Left kidney (tissue), 8 donors: ENCODE measurements at places on chromosomes 7 and 10.

DNA sequence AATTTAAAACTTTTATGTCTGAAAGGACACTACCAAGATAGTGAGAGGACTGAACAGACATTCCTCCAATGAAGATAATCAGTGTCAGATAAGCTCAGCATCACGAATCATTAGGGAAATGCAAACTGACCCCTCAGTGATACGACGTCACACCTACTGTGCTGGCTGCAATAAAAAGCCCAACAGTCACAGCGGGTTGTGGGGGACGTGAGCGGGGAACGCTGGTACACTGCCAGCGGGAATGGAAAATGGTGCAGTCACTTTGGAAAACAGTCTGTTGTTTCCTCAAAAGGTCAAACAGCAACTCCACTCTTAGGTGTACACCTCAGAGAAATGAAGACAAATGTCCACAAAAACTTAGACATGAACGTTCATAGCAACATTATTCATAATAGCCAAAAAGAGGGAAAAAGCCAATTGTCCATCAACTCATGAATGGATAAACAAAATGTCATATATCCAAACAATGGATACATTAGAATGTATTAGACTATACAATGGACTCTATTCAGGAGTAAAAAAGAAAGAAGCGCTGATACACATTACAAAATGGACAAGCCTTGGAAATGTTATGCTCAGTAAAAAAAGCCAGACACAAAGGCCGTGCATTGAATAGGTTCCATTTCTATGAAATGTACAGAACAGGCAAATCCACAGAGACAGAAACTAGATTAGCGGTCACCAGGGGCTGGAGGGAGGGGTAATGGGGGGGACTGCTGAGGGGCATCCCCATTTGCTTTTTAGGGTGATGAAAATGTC lies 2.4 kb upstream of the ECHS1 start:
- no peak for DNase-seq

GRCh38 chr10:80496555-80497172 lies 41.0 kb upstream of the SH2D4B start:
- DNase-seq, result no peak

DNA sequence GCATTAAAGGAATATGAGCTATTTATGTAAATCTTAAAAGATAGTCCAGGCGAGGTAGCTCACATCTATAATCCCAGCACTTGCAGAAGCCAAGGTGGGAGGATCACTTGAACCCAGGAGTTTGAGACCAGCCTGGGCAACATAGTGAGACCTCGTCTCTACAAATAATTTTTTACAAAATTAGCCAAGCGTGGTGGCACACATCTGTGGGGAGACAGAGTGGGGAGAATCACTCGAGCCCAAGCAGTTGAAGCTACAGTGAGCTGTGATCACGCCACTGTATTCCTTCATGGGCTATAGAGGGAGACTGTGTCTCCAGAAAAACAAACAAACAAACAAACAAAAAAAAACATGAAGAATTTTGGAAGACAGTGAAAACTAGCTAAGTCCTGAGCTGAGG lies 28.4 kb downstream of the HERC4 start:
- no peak for DNase-seq

- DNase-seq, result no peak
Measured at GRCh38 chr7:156659961-156660360, 19.4 kb downstream of the RNF32 start.

GRCh38 chr10:33267708-33268107 lies 66.8 kb downstream of the NRP1 start:
- no peak for DNase-seq

DNA sequence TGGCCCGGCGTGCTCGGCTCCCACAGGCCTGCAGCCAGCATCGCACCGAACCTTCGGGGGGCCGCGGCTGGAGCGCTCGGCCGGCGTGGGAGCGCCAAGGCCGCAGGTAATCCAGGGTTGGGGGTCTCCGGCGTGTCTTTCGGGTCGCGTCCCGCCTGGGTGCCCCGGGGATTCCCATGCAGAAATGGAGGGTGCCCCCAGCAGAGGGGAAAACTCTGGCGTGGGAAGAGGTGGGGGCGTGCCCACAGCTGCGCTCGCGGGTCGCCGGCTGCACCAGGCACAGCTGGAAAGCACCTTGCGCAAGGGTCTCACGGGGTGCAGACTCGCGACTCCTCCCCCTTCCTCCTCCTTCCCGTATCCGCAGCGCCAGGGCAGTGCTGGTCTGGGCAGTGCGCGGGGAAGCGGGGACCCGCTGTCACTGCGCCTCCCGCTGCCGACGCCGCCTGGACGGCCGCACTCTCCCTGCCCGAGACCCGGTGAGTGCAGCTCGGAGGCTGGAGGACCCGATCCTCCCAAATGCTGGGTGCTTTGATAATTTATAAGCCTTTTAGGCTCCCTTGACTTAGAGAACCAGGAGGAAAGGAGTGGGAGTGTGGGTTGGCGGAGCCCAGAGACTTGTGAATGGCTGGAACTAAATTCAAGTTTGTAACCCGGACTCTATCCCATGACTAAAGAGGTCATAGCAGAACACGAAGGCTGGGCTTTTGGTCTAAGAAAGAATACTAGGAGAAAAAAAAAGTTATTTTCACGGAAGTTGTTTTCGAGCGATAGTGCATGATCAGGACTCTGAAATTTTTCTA lies 489 bp downstream of the MAP3K8 start:
- peak; percentile 65 for DNase-seq

DNA sequence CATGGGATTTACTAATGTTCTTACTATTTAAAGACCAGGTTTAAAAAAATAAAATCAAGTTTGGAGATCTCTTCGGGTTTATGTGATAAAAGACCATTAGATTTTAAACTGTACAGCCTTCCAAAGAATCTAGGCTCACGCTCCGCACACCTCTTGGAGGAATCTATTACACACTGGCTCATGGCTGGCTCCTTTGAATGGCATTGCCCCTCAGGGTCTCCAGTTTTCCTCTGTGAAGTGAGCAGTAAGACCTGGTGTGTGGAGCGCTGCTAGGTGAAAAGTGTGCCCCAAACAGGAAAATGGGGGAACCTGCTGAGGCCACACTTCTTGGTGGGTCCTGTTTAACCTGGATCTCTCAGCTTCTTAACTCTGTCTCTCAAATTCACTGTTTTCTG lies 142.3 kb downstream of the KAT6B start:
- DNase-seq, result no peak

DNA sequence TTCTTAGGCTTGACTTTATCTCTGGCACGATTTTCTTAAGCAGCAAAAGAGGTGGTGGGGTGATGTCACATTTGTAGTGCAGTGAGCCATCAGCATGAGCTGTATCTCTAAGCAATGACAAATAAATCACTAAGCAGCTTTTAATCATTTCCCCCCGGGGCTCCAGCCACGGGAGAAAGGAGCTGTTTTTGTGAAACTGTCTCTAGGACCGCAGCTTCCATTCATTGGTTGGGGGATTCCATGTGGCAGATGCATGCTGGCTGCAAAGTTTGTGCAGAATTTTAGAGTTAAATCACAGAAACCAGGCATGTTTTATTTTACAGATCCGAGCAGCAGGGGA lies 464 bp downstream of the KIAA1217 start:
- no peak for DNase-seq

DNA sequence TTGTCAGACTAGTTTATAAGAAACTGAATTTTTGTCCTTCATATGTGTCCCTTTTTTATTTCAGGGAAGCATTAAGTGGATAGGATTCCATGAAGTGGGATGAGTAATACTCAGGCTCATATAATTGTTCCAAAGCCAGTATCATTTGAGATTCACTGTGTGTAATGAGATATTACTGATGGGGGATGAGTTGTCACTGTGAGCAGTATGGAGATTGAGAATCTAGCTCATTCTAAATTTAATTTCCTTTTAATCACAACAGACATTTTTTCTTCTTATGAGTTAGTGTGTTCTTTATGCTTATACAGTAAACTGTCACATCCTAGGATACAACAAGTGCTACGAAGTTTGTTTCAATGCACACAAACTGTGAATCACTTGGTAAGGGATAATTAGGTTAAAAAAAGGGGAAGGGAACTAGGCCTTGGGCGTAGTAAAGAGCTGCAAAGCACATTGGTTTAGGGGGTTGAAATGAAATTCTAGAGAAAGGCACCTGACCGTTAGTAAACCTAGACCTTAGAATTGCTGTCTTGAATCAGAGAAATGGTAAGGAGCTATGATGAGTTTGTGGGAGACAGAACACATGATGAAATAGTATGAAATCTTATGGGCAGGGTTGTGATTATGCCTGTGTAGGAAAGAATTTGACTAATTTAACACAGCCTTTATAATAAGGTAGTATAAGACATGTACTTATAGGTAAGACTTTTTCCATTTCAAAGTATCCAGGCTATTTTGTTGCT lies 153.4 kb downstream of the MLLT10 start:
- DNase-seq, result no peak

DNA sequence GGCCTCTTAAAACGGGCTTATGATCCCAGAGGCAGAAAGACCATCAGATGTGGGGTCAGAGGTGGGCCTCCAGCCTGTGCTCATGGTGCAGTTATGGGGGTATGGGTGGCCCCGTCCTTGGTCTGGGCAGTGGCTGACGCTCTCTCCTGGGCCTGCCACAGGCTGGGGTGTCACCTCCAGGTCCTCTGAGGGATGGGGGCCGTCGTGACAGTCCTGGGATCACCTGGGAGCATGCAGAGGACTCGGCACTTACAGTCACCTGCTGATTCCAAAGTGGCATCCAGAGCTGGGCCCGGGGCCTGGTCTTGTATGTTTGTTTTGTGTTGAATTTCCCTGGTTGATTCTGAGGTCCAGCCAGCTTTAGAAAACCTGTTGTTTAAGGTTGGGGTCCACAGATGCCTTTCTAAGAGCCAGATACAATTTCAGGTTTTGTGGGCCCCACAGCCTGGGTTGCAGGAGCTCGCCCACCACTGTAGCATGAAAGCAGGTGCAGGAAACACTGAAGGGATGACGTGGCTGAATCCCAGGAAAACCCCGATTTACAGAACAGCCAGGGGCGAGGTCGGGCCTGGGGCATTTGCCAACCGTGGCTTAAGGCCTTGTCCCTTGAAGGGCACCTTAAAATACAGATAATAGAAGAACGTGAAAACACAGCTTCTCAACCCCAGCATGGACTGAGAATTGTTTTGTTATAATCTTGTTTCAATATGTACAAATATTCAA lies 170.7 kb upstream of the PPP2R2D start:
- no peak for DNase-seq

DNA sequence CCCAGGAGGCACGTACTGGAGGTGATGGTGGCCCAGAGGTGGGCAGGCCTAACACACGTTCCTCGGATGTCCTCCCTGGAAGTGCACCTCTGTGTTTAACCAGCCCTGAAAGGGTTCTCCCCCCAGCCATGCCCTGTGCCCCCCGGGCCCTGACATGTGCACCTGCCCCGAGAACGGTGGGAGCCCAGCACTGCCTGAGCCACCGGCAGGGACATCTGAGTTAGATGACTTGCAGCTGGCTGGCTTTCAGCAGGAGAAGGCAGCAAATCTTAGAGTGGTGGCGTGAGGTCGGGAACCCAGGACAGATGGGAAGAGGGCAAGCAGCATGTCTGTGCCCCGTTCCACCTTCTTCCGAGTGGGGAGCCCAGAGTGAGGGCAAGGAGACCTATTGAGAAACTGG lies 291.8 kb downstream of the TCERG1L start:
- DNase-seq, result no peak

DNA sequence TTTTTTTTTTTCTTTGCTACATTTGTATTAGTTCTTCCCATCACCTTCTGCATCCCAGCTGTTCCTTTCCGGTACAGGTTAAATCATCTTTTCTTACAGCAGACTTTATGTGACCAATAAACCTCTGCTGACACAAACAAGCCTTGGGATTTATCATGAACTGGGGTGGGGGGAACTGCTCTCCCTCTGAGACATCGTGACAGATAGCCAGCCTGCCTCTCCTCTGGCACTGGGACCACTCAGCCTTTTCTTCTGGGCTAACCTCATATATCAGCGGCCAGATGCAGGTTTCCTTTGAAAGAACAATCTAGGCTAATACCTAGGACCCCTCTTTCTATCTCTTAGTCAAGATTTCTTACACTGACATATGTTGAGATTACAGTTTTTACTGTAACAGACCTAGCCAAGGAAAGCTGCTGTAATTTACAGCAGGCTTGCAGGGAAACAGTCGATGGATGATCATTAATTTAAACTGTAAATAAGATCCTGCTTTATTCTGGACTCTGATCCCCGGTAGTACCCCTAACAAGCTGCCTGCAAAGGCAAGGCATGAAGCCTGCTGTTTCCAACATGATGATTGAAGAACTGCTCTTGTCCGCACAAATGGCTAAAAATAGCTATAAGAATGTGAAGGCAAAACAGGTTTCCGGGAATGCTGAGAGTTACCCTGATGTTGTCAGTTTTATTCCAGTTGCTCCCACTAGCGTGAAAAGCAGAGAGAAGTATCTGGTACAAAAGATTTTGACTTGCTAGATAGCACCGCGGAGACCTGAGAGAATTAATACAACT lies 338.7 kb downstream of the SORCS1 start:
- DNase-seq, result no peak

GRCh38 chr10:68371604-68372003 lies 35.5 kb downstream of the RUFY2 start:
- DNase-seq, result no peak

DNA sequence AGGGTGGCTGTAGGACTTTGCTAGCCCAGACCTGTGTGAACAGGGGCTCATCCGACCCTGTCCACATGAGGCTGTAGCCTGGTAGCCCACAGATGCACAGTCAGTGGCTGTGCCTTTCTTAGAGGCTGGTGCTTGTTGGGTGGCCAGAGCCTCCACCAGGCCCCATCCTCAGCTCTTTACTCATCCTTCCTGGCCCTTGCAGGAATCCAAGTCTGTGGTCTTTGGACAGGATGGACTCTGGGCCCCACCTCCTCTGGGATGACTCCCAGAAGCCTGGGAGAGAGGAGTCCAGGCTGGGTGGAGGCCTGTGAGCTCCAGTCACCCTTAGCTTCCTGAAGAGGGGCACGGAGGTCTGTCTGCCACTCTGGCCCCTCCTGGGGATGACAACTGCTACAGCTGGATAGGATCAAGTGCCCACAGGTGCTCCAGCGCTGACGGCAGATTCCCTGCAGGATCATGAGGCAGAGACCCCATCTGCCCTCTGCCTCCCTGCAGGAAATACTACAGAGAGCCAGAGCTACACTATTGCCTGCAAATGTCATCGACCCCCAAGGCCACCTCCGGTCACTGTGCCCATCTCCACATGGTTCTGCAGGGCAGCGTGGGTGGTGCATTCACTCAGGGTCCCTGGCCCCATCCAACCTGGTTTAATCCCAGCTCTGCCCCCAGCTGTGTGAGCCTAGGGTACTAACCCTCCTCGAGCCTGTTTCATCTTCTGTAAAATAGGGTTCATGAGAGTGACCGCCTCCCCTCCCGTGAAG lies 114.5 kb downstream of the PTPN20 start:
- no peak for DNase-seq
